Tongue (tissue), 3 donors: ENCODE measurements at places on chromosomes 1 and 21. TPM values are rescaled to one million over a fixed set of nuclear protein-coding genes. Genes with fewer than 3 reads are reported as not detected.

DNA sequence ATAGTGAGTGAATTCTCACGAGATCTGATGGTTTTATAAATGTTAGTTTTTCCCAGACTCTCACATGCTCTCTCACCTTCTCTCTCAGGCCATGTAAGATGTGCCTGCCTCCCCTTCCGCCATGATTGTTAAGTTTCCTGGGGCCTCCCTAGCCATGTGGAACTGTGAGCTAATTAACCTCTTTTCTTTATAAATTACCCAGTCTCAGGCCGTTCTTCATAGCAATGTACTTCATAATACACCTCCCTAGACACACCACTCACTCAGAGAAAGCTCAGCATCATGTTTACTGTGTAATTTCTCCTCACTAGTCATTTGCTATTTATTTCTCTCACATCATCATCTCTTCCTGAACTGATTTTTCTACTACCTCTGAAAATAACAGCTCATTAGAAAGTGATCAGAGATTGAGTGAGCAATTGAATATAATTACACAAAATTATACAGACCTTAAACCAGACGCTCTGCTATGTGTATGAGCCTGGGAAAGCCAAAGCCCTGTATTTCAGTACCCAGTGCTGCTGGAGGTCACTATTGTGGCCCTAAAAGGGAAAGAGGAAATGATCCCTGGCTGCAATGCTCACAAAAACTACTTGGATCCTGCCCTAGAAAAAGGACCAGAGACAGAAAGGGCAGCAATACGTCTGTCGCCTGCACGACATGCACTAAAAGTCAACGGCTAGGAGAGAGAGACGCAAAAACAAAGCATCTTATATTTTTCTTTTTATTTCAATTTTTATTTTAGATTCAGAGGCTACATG is 284.5 kb downstream of the DSCAM start:
- no peak for DNase-seq

GRCh38 chr1:154840269-154841176 is 29.6 kb downstream of the KCNN3 start:
- DNase-seq = peak; percentile 61

- no peak for DNase-seq
Measured at GRCh38 chr1:36594023-36594422, 111.3 kb upstream of the CSF3R start.

DNA sequence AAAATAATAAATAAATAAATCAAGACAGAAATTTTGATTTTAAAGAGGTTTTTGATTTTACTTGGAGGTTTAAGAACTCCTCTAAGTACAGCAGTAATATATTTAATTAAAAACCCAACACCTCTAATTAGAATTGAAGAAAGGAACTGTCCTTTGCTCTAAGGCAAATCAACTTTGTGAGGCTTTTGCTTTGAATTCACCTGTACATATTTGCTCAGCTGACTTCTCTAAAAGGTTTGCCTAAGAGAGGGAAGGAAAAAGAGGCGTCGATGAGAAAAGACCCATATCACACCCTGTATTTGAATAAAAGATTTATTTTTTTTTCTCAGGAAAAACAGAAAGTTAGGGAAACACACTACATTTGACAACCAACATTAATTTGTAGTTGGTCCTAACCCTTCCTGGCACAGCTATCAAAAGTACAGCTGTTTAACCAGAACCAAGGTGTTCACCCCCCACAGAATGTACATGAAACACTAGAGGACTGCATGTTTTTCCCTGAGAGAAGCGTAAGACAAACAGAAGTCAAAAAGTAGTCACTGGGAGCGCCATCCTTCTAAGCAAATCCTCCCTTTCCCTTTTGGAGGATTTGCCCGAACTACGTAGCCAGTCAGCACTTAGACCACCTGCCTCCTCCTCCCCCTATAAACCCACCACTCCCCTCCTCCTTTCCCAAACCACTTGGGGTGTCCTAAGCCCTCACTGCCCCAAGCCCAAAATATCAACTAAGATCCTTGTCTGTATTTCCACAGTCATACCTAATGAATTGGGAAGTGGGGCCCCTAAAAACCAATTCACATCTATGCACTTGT is 4.9 kb downstream of the MCL1 start:
- peak; percentile 29 for DNase-seq

Gene LCE2A
- total RNA-seq = not detected
